ENCODE measurements at places on chromosomes 3 and 15.

DNA sequence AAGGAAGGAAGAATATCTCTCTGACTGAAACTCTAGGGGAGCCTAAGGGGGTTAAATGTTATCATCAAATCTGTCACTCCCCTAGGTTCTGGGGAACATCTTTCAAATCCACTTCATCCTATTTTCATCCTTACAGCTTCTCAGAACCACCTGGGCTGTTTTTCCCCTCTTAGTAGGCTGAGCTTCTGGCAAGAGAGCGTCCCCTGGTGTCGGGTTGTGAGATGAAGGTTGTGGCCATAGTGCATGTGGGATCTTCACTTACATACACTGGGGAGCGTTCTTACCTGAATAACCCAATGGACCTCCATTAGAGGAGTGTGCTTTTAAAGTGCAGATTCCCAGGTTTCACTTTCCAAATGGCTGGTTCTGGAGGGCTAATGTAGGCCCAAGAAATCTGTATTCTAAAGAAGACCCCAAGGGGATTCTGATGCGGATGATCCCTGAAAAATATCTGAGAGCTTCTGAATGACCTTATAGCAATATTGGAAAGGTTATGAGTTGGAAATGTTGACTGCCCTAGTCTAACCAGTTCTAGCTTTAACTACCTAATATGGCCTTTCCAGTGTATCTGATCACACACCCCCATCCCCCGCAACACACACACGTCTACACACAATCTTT lies 663.7 kb downstream of the AGBL1 start:
- no peak for DNase-seq

DNA sequence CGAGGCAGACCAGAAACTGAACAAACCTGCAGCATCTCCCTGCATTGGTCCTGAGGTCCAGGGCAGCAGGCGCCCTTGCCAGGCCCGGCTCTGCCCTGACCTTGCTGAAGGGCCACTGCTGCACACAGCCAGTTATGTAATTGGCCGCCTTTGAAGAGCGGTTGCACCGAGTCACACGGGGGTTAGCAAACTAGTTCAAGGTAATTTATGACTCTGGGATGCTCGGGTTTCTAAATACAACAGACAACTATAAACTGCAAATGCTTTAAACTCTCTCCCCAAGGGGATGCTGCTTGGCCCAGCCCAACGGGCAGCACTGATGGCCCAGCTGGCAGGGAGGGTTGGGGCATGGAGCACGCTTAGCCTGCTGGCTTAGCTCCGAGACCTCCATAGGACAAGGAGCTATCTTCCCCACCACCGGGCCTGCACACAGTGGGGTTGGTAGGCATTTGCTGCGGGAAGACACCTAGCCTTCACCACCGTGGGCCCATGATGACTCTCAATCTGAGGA lies 60.3 kb upstream of the IQSEC1 start:
- DNase-seq = no peak

DNA sequence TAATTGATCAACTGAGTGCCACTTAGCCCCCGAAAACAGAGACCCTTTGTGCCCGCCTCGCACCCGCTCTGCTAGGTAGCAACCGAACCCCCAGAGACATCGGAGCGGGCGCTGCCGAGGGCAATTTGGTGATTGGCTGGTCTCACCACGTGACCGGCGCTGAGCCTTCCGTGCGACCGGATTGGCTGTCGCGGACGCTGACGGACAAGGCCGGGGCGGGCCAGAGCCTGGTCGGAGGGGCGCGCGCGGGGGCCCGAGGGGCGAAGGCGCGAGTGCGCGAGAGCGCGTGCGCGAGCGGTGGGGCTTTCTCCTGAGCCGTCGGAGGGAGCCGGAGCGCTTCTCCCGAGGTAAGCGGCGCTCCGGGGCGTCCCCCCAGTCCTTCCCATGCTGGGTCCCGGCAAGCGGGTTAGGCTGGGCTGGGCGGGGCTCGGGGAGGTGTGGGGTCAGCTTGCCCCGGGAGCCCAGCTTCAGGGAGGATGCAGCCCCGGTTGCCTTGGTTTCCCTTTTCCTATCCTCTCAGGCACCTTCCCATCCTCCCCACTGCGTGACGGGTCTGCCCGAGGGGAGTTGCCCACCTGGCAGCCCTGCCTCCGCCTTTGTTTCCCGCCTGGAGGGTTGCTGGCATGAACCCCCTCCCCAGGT lies at the start of gene TMEM108:
Gene TMEM108 (plus strand): TSS at position 303 of the 642 bp plus-strand sequence.
- DNase-seq = peak; percentile 66

GRCh38 chr15:37984368-37984767 lies 49.9 kb downstream of the TMCO5A start:
- no peak for DNase-seq

GRCh38 chr3:57234613-57235575 lies 7.4 kb downstream of the APPL1 start:
- no peak for DNase-seq

DNA sequence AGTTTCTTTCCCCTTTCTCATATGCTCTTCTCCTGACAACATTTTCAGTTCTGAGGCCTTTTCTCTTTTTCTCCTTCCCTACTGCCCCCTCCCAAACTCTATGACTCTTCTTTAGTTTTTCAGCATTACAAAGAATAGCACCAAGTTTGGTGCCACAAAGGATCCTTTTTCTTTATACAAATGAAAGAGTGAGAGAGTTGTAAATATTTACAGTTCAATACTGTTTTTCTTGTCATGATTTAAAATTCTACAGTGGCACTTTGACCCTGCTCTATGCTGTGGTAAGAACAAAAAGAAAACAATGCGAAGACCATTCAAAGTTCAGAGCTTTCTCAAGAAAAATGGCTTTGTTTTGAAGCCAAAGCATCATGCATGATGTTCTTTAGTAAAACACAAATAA lies 667.9 kb upstream of the SGO1 start:
- DNase-seq = no peak

- no peak for DNase-seq
These were observed 26.7 kb downstream of the KLHL24 start for GRCh38 chr3:183662099-183662498.

DNA sequence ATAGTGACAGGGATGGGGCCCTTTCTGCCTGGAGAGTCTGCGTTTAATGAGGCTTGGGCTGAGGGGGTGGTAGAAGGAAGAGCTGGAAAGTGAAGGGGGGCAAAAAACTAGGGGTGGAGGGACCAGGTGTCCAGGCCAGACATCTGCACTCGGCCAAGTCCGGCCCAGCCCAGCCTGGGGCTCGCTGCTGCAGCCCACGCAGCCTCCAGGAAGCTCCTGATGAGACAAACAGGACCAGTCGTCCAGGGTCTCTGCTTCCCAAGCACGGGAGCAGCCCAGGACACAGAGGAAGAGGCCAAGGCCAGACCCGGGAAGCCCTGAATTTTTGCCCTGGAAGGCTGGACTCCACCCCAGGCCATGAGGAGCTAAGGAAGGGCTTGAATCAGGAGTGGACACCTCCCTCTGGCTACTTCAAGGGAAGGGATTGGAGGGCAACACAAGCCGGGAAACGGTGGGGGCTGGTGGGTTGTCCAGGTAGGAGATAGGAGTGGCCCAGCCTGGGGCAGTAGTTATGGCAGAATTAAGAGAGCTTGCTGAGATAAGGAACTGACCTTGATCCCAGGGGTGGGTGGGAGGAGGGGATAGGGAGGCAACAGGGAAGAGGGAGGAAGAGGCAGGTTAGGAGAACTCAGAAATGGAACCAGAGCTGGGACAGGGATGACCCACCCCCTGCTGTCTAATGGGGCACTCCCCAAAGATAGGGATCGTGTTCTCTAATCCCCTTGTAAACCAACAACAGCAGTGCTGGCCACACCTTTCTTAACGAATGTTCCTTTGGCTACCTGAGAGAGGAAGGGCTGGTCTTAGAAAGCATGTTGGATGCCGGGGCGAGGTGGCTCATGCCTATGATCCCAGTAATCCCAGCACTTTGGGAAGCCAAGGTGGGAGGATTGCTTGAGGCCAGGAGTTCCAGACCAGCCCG lies 89.5 kb downstream of the ANP32A start:
- DNase-seq = no peak

GRCh38 chr15:47964229-47964628 lies 156.6 kb upstream of the SLC24A5 start:
- DNase-seq = no peak

DNA sequence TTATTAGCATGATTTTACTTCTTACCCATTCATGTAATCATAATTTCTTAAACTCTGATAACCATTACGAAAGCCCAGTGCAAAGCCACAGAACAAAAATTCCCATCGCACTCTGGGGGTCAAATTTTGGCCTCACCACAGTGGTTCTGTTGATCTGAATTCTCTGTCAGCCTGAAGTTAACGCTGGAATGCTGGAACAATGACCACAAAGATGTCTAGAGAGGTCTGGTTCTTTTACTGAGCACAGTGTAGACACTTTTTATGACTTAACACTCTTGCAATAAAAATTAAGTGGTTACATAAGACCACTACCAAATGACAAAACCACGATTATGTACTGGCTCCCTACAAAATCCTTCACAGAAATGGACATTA lies 94.7 kb downstream of the PDZRN3 start:
- DNase-seq = no peak

GRCh38 chr15:65981837-65982626 lies 112.7 kb downstream of the RAB11A start:
- DNase-seq = peak; percentile 52

- DNase-seq = no peak
These were observed 50.0 kb upstream of the SLCO2A1 start for GRCh38 chr3:134079761-134080160.

DNA sequence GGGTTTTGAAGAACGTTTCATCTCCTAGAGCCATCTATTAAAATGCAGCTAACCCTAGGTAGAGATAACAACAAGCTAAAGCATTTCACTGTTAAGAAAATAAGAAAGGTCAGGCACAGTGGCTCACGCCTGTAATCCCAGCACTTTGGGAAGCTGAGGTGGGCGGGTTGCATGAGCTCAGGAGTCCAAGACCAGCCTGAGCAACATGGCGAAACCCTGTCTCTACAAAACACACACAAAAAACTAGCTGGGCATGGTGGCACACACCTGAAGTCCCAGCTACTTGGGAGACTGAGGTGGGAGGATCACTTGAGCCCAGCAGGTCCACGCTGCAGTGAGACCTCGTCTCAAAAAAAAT lies 5.4 kb upstream of the TBC1D5 start:
- DNase-seq = no peak

DNA sequence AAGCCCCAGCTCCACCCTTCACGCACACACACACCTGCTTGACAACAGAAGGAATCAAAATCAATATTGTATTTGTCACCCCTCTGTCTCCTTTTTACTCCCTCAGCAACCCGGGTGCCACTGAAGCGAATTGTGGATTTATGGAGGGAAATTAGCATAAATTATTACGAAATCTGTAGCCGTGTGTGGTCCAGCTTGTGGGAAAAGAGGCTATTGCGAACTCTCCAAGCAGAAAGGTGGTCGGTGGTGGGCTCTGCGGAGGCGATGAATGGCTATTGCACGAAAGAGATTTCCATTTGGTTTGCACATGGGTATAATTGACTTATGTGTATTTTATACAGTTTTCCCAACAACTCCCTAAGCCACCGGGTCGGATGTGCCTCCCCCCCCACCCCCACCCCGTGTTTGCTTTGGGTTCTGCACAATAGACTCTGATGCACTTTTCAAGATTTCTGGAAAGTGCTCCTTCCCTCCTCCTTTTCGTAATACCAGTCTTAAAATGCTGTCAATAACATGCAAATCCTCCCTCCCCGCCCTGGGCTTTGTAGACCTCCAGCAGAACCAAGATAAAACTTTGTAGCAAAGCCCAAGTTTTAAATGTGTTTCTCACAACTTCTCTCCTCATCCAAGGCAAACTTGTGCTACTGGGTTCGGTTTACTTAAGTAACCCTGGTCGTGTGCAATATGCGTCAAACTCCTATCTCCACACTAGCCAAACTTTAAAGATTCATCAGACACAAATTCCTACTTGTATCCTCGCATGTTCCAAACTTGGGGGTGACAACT lies 3.1 kb upstream of the FOXB1 start:
- no peak for DNase-seq

DNA sequence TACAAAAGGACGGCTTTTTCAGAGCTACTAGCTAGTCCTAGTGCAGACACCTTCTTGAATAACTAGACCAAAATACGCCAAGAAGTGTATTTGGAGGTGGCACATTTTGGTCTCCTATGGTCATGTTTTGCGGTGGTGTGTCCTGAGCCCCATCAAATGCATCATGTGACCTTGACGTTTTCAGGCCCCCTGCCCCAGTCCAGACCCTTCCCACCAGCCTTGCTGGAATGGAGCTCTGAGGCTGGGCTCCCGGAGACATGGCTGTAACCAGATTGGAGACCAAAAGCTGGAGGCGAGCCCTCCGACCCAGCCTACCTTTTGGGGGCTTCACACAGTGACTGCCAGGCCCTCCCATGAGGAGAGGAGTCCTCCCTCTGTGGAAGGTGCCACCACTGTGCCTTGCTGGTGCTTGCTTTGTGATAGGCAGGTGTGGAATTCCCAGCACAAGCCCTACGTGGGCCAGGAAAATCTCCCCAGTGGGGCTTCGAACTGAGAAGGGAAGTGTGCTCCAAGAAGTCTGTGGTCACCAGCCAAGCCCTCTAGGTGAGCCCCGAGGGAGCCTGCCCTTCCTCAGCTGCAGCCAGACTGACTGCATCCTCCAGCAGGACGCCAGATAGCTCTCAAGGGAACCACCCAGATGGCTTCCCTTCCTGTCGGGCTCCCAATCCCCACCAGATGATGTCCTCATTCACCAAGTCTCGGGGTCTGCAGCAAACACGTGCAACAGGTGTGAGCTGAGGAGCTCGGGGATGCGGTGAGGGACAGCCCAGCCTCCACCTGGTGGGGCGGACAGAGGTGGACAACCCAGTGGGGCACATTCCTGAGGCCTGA lies 126.2 kb downstream of the ASB7 start:
- DNase-seq = no peak

- no peak for DNase-seq
These were observed 21.1 kb downstream of the GTF2A2 start for GRCh38 chr15:59636184-59636583.

GRCh38 chr15:66065325-66065724 lies 188.2 kb downstream of the MEGF11 start:
- DNase-seq = no peak

GRCh38 chr3:120568598-120568997 lies 27.5 kb upstream of the NDUFB4 start:
- DNase-seq = no peak

- no peak for DNase-seq
These were observed 74.4 kb upstream of the CTDSPL start for GRCh38 chr3:37787153-37787867.

DNA sequence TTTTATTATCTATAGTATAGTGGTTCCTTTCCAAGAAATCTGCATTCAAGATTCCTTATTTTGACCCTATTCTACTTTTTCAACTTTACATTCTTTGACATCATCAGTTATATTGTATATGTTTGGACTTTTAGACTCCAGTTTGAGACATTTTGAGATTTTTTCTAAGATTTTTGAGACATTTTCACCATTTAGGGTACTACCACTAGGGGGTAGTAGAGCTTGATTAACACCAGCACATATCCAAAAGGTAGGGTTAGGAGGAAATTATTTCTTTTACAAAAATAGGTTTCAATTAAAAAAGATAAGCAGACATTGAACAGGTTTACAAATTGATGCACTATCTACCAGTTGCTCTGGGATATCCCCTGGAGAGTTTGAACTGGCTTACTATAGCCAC lies 262.5 kb downstream of the SCAPER start:
- no peak for DNase-seq

Measured in ureter (tissue), 1 donor.